ENCODE measurements at places on chromosomes 7 and 10. TPM values are rescaled to one million over a fixed set of nuclear protein-coding genes. Genes with fewer than 3 reads are reported as not detected.

POM121L12 gene
- not detected for total RNA-seq

ABHD11 gene
- 5.6 TPM for total RNA-seq

ATP6V0A4 gene
- not detected for total RNA-seq

EEPD1 gene
- total RNA-seq, result 4.1 TPM

AGBL3 gene
- 2.1 TPM for total RNA-seq

RTKN2 gene
- 9.8 TPM for total RNA-seq

LIPF gene
- not detected for total RNA-seq

ENTPD1 gene
- total RNA-seq, result 30.1 TPM

MYL10 gene
- total RNA-seq, result not detected

RBP4 gene
- total RNA-seq, result not detected

FEZF1 gene
- not detected for total RNA-seq

CTNNA3 gene
- 0.42 TPM for total RNA-seq

LRRD1 gene
- 0.10 TPM for total RNA-seq

SFRP5 gene
- total RNA-seq, result 0.52 TPM

SORBS1 gene
- total RNA-seq, result 5.2 TPM

CCDC136 gene
- total RNA-seq, result 1.3 TPM

FAM237B gene
- total RNA-seq, result not detected
